NCI-H524 (cell line): ENCODE measurements at places on chromosomes 16 and 17.

DNA sequence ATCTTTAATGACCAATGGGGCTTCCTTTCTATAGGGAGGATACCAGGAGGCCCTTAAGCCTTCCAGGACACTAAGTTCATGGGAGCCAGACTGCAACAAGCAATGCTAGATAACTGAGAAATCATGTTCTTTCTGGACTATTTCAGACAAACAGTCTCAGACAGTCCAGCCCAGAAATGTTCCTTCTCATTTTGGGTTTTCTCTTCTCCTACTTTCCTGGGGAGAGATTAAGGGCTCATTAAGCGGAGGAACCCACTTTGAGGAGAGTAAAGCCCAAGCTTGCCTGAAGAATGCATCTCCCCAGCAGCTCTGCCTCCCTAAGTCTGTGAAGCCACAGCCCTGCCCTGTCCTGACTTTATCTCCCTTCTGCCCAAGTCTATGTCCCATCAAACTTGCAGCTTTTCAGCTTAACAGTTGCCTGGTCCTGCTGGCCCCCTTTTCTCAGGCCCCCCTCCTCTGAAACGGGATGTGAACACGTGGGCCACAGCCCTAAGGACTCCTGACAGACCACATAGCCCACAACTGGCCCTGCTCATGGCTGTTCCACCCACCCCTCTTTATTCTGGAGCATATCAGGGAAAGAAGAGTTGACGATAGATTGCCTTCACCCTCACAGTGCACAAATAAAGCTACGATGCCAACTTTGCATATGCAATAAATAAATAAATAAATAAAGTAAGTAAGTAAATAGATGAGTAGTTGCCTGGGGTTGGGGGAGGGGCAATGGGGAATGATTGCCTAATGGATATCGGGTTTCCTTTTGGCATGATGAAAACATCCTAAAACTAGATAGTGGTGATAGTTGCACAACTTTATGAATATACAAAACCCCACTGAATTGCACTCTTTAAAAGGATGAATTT is 111.0 kb downstream of the N4BP1 start:
- no peak for DNase-seq

GRCh38 chr17:17830740-17831207 is 6.0 kb downstream of the SREBF1 start:
- no peak for DNase-seq

GRCh38 chr17:34195987-34196386 is 59.1 kb upstream of the CCL2 start:
- no peak for DNase-seq

DNA sequence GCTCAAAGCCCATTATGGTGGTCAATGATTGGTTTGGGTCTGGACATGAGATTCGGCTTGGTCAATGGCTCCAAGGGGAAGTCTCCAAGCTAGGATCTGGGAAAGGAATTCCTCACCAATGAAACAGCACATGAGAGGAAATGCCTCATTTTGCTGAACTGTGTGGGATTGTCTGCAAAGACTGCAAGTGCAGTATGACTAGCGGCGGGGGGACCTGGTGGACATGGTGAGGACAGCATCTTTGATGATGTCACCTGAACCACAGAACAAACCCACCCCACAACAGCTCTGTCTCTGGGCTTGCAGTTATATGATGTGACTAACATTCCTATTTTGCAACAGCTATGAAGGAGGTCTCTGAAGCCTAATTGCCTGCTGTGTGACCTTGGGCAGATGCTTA is 50.6 kb upstream of the NKD1 start:
- DNase-seq: no peak

GRCh38 chr16:24075931-24076716 is 180.0 kb upstream of the CACNG3 start:
- no peak for DNase-seq

- DNase-seq: no peak
These were observed 54.5 kb downstream of the NKD1 start for GRCh38 chr16:50602531-50603205.

DNA sequence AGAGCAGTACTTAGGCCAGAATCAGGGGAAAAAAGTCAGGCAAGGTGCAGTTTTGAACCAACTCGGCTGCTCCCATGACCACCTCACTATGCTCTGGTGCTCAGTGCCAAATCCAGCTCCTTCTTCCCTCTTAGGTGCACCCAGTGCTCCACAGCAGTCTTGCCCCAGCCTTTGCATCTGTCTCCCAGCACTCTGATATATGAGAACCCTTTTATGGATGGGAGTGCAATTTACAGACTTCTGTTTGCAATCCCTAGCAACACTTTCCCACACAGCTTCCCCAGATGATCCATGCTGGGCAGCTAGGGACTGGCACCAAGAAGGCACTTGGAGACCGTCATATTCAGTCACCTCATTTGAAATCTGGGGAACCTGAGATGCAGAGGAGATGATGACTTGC is 267.9 kb upstream of the CCL2 start:
- no peak for DNase-seq

GRCh38 chr17:56583772-56584171 is 9.7 kb upstream of the NOG start:
- peak; percentile 23 for DNase-seq

DNA sequence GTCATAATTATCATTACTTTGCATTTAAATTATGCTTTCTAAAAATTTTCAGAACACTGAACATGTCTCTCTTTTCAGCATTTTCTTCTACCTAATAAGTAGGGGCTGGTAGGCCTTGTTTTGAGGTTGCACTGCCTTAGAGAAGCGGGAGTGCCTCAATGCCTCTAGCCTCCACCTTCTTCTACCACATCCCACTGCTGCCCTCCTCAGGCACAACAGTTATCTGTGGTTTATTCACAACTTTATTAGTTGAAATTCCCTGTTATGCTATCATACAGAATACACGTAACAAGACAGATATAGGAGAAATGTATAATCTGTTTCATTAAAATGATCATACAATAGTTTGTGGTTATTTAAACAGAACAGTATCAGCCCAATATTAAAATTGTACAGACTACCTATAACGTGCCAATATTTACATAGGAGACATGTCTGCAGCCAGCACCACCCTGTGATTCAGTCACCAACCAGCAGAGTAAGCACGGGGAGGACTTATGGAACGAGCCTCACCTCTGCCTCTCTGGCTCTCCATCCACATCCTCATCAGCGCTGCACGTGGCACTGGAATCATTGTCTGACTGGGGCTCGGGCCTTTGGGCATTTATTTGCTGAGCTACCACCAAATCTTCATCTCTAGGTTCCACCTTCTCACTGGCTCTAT is 101.2 kb downstream of the TTC19 start:
- DNase-seq: no peak

- no peak for DNase-seq
These were observed 716.3 kb downstream of the MAF start for GRCh38 chr16:78884204-78884603.

DNA sequence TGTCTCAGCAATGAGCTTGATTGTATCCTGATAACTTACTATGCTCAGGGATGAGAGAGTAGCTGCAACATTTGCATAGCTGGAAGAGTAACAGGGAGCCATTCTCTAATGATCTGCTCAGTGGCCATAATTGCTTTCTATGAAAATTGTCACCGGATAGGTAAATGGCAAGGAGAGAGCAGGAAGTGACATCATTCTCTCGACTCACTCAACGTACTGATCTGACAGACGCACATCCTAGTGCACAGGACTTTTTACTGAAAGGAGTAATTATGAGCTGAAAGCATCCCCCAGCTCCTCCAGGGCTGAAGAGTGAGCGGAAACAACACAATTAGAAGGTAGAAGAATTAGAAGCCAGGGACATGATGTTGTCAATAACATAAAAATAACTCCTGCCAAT is 71.8 kb downstream of the IRX5 start:
- DNase-seq: no peak

DNA sequence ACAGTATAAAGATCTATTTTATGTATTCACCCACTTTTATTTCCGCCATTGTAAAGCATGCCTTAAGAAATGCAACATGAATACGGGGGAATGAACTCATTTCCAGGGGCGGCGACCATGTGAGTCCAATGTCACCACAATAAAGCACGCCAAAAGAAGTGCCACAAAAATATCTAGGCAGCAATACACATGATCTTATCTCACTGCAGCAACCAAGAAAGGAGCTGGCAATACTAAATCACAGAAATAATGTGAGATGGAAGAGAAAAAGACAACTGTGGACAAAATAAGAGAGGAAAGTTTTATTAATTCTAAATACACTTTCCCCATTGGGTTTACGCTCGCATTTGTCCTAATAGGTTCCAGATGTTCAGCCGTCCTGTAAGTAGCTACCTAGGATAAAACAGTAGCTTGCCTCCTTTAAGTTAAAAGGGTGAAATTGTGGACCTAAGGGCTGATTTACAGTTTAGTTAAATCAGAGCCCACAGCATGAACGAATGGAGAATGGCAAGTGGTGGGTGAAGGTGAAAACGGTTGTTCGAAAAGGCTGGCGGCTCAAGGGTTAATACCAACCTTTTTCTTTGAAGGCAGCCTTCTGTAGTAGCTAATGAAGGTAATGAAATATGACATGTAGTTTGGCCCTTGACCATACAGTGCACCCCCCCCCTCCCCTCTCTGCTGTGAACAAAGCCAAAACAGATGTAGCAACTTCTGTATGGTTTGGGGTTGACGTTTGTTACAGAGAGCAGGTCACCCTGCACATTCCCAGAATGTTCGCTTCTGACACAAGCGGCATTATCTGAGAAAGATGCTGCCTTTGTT is 504.2 kb upstream of the PSMD7 start:
- no peak for DNase-seq

DNA sequence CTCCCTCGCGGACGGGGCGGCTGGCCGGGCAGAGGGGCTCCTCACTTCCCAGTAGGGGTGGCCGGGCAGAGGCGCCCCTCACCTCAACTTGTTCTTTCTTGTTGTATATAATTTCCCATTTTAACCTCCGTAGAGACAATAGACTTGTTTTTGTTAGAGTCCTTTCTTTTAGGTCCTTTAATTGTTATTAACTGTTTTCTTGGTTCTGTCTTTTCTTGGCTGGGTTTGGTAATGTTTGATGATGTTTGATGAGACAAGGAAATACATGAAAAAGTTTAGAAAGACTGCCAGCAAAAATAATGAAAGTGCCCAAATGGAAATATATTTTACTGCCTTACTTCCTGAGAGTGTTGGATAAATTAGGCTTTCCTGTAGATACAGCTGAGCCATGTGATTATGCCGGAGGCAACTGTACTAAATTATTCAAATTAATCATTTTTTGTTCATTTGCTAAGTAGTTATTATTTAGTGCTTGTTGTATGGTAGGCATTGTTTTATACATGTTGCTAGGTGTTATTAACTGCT is 30.9 kb downstream of the PRPSAP2 start:
- DNase-seq: no peak

DNA sequence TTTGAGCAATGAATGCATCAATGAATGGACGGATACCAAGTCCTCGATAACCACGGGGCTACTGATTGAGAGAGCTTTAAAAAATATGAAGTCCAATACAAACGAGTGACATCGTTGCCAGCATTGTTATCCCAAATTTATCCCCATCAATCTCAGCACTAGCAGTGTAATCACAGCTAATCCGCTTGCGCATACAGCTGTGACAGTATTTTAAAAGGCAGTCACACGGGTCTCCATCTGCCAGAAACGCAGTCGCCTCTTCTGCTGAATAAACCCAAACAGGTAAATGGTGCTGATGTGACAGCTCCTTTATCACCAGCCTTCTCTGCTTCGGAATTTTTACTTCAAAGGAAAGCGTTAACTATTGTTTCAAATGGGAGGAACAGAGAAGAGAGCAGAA is 311.1 kb downstream of the XYLT1 start:
- DNase-seq: peak; percentile 78

- no peak for DNase-seq
These were observed 207.0 kb downstream of the FTO start for GRCh38 chr16:53910990-53911389.

- no peak for DNase-seq
These were observed 7.4 kb downstream of the MPG start for GRCh38 chr16:85407-85782.

DNA sequence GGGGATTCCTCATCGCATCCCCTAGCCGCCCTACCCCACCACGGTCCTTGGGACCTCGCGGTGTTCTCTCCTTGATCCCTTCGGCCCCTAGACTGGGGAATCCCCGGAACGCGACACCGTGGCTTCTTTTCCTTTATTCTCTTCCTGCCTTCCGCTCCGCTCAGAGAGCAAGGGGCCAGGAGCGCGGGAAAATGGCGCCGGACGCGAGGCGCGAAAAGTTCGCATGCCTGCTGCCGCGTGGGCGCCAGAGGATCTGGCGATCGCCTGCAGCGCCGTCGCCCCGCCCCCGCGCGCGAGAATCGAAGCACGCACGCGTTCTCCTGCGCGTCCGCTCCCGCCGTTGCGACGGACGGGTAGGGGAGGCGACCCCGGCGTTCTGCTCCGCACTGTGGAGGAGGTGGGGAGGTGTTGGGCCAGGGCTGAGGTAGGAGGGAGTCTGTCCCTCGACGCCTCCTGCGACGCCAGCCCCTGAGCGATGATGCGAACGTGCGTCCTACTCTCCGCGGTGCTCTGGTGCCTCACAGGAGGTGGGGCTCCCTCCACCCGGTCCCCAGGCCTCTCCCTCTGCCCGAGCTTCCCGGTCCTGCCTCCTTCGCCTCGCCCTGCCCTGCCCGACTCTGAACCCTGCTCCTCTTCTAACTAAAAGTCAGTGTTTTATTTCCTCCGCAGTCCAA is at the start of gene ZPBP2:
Gene ZPBP2, plus strand, starts transcription at position 323 of the 674 bp plus-strand sequence. Its CDS starts 153 bp downstream, at position 476.
- no peak for DNase-seq

- DNase-seq: no peak
These were observed 75.0 kb upstream of the WSB1 start for GRCh38 chr17:27218719-27219488.

GRCh38 chr17:76335716-76336381 is 17.9 kb downstream of the PRPSAP1 start:
- DNase-seq: no peak

DNA sequence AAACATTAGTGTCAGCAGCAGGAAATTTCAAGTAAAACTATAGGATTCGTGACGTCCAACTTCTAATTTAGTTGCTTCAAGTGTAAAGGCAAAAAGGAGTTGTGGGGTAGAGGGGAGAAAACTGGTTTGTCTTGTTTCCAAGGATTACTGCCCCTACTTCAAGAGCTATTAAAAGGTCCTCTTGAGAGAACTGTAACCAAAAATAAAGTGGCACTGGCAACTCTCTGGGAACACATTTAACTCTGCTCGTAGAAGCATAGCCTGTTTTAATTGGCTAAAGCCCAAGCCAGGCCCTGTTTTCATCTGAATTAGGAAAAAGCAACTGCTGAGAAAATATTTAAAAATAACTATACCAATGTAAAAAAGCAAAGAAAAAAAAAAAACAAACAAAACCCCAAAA is 51.8 kb upstream of the AKAP1 start:
- peak; percentile 10 for DNase-seq

DNA sequence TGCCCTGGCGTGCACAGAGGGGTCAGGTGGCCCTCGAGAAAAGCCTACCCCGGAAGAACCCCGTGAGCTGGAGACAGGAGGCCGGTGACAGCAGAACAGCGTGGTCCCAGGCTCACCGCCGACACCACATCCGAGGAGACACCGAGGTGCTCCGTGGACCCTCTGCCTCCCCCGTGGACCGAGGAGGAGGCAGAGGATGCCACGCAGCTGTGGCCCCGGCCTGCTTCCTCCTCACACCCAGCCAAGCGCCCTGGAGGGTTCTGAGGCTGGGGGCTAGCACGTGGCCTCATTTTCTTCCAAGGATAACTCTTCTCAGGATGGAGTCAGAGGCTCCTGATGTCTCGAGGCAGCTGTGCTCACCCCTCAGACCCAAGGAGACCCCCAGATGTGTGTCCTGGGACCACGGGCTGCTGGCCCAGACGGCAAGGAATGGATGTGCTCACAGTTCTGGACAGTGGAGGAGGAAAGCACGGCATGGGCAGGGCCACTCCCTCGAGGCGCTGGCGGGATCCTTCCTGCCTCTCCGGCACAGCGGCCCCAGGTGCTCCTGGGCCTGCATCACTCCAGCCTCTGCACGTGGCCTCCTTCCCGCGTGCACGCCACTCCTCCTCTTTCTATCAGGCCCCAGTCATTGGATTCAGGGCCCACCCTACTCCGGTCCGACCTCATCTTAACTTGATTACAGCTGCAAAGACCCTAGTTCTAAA is 4.4 kb upstream of the PVALEF start:
- DNase-seq: no peak
